ENCODE measurements at places on chromosomes 11 and 22.

DNA sequence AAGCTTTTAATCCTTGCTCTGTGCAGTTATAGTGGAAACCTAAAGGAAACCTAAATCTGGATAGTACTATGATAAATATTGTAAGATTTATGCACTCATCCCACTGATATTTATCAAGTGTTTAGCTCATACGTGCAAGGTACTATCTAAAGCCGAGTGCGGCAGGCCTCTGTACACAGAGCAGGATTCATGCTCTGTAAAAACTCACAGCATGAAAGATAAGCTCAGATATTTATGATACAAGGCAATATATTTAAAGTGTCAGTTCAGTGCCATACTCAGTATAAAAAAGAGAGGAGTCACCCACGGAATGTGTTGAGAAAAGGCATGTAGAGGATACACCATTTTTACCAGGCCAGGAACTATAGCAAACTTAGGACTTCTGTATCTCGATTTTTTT is 66.2 kb downstream of the MAML2 start:
- no peak for DNase-seq

DNA sequence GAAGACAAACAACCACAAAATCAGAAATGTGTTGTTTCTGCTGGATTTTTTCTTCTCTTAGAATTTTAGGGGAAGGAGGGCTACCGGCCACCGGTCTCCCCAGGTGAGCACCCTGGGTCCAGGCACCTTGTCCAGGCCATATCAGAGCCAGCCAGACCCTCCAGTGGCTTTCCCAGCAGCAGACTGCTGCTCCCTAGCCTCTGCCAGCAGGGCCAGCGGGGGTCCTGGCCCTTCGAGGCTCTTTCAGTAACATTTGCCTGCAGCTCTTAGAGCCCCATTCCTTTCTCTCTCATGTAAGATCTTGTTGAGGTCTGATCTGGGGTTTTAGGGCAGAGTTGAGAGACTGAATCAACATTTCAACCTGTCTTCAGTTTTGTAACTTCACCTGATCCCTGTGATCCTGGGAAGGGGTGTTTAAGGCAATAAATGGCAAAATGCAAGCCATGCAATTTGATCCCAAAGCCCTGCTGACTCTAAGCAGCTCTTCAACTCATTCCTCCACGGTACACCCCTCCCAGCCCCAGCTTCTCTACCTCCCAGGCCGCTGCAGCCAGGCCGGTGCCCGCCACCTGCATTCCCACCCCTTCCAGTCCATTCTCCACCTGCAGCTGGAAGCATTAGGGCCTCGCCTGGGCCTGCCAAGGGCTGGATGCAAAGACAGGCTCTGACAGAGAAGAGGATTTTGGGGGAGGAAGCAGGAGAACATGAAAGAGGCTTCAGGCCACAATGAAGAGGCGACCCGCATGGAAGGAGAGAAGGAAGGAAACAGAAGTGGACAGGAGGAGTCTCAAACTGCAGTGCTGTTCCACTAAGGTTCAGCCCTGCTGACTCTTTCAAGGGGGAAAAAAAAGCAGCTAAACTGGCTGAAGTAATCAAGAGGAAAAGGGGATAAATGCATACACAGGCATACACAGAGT is 113.0 kb upstream of the FGF3 start:
- no peak for DNase-seq

DNA sequence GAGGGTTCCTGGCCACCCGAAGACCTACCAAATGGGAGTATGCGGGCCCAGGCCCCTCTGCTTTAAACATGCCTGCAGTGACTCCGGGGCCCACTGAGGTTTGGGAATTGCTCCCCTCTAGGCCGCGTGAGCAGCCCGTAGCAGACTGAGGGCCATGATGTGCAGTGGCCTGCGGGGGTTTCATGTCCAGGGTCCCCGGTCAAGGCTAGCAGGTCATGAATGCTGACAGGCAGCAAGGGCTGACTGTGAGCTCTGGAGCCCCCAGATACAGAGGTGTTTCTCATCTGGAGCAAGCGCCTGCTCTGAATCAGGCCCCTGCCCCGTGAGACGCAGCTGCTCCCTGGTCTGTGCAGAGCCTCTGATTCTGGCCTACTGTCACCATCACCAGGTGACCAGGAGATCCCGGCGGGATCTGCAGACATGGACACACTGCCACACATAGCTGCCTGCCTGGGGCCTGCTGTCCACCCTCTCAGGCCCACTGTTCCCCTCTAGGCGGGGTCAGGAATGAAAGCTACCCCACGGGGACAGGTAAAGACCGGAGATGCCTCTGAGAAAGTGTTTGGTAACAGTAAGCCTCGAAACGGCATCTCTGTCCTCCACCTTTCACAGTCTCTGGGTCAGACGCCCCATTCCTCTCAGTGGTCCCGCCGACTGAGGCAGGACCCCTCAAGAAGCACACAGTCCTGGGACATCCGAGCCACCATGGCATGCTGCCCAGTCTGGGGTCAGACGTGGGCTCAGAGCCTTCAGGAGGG is 73.3 kb downstream of the PARVB start:
- no peak for DNase-seq

DNA sequence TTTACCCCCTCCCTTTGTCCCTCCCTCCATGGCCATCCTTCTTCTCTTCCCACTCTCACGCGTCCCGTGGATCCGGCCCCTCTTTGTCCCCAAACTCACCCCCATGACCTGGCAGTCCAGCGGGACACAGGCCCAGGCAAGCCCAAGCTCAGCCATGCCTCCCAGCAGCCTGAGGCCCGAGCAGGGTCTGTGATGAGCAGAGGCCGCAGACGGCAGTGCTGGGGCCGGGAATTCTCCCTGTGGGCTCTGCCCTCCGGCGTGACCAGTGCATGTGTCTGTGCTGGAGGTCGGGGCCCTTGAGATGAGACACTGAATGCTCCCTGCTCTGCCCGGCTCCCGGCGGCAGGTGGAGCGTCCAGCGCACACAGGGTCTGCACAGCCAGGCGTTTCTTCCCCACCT is 237.9 kb downstream of the BRD1 start:
- DNase-seq: no peak

GRCh38 chr11:11978792-11979487 is 29.5 kb downstream of the DKK3 start:
- DNase-seq: no peak

GRCh38 chr22:40541300-40541699 is 95.2 kb downstream of the MRTFA start:
- no peak for DNase-seq

DNA sequence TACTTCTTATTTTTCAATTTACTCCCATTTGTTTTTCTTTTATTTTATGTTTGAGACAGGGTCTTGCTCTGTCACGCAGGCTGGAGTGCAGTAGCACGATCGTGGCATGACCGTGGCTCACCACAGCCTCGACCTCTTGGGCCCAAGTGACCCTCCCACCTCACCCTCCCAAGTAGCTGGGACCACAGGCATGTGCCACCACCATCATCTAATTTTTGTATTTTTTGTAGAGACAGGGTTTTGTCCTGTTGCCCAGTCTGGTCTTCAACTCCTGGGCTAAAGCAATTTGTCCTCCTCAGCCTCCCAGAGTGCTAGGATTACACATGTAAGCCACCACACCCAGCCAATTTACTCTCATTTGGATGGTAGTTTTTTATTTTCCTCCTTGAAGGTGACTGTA is 679.3 kb upstream of the CCDC179 start:
- DNase-seq: no peak

DNA sequence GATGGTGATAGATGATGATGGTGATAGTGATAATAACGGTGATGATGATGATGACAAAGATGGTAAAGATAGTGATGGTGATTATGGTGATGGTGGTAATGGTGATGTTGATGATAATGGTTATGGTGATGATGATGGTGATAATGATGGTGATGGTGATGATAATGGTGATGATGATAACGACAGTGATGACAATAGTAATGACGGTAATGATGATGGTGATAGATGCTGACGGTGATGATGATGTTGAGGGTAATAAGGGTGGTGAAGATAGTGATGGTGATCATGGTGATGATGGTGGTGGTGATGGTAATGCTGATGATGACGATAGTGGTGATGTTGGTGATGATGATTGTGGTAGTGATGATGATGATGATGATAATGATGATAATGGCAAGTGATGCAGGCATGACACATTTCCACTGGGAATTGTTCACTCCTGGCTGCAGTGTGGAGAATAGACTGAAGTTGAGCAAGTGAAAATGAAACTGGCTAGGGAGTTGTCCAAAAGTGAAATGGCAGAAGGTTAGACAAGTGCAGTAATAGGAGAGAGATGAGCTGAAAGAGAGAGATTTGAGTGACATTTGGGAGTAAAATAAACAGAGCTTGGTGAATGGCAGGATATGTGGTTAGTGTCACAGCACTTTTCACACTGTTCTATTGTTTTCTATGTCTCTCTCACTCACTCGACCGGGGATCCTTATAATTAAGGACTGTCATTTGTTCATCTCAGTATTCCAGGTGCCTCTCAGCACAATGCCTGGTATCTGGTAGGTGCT is 992.5 kb downstream of the OPCML start:
- no peak for DNase-seq

DNA sequence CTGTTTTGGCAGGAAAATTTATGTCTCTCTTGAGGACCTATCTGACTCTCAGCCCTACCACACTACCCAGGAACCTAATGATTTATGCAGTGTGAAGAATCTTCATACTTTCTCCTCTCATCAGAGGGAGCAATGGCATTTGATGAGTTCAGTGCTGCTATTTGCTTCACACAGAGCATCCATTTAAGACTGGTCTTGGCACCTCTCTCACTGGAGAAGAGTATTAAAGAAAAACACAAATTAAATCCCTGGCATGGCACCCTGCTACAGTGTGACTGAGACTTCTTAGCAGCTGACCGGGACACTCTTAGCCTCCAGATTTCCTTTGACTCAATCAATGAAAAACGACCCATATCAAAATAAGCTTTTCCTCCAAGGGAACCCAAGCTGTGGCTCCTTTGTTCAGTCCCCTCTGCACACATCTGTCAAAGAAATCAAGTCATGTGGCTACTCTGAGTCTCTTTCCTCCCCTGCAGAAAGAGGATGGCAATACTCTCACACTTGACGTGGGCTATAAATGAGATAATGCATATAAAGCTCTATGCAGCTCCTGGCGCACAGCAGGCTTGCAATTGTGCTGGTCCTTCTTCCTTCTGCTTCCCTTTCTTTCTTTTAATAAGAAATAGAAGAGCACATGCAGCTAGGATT is 186.1 kb upstream of the E2F8 start:
- no peak for DNase-seq

DNA sequence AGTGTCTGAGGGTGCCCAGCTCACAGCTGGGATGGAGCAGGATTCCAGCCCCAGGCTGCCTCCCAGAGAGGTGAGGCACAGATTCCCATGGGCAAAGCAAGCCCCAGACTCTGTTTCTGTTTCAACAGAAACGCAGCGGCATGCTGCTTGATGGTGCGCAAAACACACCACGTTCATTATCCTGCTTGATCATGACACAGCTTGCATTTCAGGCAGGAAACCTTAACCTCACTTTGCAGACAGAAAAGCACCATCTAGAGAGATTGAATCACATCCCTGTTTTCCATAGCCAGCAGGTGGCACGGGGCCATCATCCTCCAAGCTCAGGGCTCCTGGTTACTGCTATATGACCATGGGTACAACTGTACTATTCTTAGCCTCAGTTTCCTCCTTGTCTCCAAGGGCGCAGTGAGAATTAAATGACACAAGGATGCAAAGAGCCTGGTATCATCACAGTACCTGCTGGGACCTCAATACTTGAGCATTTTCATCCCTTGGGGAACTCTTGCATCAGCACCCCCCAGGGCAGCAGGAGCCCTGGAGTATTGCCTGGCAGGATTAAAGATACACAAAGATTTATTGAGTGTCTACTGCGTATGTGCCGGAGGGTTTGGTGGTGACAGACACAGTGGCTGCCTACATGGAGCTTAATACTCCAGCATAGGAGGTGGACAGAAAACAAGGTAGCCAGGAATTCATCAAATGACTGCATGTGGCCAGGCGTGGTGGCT is 110.0 kb downstream of the TP53I11 start:
- no peak for DNase-seq

All from stimulated activated CD4-positive, alpha-beta T cell treated with anti-CD3 and anti-CD28 coated beads, TNF-alpha, amount 100 ng/mL, for 48 hours (primary cell).